ENCODE measurements at places on chromosomes 4 and X.

DNA sequence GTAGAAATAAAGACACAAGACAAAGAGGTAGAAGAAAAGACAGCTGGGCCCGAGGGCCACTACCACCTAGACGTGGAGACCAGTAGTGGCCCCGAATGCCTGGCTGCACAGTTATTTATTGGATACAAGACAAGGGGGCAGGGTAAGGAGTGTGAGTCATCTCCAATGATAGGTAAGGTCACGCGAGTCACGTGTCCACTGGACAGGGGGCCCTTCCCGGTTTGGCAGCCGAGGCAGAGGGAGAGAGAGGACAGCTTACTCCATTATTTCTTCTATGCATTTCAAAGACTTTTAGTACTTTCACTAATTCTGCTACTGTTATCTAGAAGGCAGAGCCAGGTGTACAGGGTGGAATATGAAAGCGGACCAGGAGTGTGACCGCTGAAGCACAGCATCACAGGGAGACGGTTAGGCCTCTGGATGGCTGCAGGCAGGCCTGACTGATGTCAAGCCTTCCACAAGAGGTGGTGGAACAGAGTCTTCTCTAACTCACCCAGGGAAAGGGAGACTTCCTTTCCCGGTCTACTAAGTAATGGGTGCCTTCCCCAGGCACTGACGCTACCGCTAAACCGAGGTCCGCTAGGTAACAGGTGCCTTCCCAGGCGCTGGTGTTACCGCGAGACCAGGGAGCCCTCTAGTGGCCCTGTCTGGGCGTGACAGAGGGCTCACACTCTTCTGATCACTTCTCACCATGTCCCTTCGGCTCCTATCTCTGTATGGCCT, 44.9 kb downstream of the ZBTB49 start:
- DNase-seq: no peak

DNA sequence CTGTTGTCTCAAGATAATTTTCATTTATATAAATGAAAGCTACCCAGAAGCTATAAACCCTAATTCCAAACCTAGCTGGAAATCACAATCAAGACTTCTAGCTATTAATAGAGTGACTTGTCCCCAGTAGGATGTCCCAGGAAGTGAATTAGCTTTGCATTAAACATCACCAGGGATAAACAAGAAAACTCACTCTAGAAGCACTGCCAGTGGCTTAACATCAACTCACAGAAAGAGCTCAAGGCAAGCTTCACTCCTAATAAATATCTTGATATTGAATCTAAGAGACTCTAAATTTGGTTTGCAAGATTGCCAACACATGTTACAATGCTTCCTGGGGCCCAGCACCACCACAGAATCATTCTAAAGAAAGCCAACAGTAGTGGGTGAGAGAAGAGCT, 468.7 kb upstream of the FAM241A start:
- no peak for DNase-seq

DNA sequence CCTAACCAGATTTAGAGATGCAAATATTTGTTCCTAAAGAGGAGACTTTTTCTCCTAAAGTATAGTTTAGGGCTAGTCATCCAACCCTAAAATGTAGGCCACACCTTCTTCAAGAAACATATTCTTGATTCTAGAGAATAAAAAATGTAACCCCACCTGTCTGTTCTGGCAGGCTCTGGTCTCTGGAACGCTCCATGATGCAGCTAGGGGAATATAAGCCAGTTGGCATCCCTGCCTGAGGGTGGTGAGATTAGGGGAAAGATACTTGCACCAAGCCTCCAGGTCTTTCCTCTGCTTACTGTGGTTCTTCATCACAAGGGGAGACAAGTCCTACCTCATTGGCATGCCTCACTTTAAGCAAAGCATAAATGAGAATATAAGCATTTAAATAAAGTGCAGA, 21.2 kb upstream of the TBC1D9 start:
- no peak for DNase-seq

DNA sequence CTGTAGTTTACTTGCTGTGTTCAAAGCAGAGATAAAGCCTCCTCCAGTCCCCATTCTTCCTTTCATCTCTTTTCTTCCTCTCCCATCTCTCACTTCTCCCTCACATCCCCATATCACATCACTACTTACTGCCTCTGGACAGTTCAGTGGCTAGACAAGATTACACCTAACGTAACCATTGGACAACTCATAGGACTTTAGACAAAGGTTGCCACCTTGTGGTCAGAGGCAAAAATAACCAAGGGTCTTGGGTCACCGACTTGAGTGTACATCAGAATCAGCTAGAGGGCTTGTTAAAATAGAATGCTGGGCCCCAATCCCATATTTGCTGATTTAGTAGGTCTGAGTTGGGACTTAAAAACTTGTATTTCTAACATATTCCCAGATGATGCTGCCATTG, 109.3 kb upstream of the DGKK start:
- DNase-seq: no peak

- DNase-seq: no peak
These were observed 63.9 kb downstream of the FGFBP1 start for GRCh38 chr4:15874671-15875070.

GRCh38 chr4:54586320-54586955, 71.3 kb upstream of the KIT start:
- no peak for DNase-seq

- DNase-seq: no peak
These were observed 65.1 kb downstream of the GPR143 start for GRCh38 chrX:9700555-9700954.

DNA sequence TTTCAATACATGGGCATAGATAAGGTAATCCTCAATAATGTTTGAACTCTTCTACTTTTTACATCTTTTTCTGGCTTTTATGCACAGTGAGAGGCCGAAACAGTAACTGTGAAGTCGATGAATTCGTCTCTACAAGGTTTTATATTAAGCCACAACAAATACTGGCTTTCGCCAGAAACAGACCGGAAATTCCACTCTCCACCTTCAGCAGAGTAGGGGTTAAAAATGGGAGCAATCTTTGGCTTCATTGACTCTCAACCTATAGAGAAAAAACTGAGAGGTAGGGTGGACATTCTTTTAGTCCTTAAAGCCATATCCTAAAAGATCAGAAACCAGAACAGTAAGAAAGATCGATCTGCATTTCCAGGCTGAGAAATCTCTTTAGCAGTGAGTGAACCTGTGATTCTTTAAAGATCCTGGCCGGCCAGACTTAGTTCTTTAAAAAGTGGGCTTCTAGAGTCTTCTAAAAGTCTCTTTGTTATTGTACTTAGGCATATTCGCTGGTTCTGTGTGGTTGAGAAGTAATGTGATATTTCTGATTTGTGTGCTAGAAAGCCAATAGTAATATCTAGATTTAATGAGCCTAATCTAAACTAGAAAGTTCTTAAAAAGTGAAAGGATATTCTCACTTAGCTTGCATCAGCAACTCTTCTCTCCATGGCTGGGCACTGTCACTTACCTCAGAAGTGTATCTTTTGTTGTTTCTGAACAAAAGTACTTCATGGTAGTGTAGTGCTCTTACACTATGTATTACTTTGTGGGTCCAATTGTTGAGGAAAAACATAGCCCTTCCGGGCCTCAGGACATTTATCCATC, 2.0 kb downstream of the HSPA4L start:
- DNase-seq: no peak

- DNase-seq: no peak
These were observed 42.9 kb downstream of the AFF1 start for GRCh38 chr4:86977621-86978184.

GRCh38 chr4:89576246-89576645, 260.7 kb downstream of the SNCA start:
- no peak for DNase-seq

DNA sequence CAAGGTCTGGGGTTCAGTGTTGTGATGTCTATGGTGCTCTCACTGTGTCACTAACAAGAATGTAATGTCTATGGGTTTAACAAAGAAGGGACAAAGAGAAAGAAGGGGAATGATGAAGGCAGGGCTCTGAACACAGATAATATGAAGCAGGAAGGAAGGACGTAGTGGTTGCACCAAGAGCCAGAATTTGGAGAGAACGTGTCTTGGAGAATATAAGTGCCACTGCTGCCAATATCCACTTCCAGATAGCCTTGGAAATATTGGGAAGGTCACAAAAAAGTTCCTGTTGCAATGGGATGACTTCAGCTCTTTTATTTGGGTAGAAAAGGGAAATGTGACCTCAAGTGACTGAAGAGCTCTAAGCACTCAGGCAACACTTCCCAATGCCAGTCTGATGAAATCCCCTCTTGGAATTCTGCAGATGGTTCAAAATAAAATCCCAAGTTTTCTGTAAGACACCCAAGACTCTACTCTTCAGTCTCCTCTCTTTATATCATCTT, 131.8 kb downstream of the PRKX start:
- DNase-seq: no peak

DNA sequence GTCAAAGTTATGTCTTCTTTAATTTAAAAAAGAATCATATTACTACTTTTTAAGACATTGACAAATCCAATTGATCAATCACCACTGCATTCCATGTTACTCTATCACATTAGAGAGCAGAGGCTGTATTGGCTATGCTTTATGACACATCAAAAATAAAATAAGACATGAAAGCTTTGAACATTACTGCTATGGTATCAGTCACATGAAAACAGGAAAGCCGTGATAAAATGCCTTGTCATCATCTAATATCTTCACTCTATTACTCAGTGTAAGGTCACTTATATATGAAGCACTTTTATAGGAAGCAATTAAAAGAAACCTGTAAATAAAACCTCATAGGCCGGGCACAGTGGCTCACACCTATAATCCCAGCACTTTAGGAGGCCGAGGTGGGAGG, 27.7 kb upstream of the CEP135 start:
- DNase-seq: no peak

- no peak for DNase-seq
These were observed 45.7 kb downstream of the MID1 start for GRCh38 chrX:10574663-10575062.

DNA sequence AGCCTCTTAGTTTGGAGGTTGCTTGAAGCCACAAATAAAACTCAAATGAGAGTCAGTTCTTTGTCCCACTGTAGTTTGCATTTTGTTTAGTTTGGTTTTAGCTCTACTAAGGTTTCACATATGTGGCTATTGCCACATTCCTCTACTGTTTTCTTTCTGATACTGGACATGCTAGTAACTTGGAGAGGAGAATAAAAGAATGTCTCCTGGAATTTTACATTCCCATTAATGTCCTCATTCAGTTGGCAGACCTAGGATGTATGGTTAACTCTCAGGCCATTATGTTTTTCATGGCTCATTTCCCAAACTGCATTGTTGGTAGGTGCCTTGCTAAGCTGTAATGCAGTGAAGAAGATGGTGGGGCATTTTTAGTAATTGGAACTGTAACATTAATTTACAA, 29.9 kb downstream of the UPRT start:
- DNase-seq: no peak

DNA sequence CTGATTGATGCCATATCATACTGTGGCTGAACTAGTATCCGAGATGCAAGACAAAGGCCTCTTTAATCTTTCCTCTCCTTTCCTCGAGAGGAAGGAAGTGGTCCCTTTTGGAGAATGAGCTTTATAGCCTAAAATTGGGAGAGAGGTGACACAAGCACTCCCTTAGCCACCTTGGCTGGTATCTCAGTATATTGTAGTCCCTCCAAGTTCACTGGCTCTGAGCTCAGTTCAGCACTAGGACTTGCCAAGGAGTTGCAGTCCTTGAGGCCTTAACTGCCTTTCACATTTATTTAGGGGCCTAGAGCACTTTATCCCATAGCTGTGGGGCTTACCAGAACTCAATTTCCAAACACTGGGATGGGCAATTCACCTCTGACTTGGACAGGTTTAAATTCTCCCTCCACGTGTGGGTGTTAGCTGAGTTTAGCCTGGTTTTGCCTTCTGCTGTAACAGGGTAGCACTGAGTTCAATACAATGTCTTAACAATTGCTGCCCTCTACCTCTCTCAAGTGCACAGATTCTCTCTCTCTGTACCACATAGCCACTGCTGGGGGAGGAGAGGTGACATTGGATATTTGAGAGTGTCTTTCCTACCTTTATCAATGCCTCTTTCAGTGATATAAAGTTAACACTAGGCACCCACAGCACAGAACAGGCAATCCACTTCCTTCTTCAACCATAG, 216.4 kb downstream of the TECRL start:
- DNase-seq: no peak

- no peak for DNase-seq
These were observed 735.1 kb upstream of the DIAPH2 start for GRCh38 chrX:95949588-95949987.

- DNase-seq: no peak
These were observed 182.1 kb downstream of the CPE start for GRCh38 chr4:165560941-165561340.

DNA sequence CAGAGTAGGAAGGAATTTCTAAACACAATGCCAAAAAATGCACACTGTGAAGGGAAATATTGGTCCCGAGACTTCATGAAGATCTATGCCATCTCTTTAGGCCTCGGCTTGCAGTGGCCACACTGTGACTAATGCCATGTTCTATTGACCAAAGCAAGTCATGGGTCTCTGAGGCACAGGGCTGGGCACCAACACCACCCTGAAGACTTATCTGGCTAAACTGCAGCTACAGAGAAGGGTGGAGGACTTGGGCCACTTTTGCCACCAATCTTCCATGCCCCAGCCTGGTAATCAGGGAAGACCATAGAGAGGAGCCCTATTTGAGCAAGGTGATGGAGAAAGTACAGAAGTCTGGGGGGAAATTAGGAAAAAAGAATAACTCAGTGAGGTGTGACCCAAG, 42.1 kb downstream of the HMX1 start:
- no peak for DNase-seq

- DNase-seq: no peak
These were observed 205.9 kb downstream of the TLL1 start for GRCh38 chr4:166078955-166079354.

- no peak for DNase-seq
These were observed 2.5 kb downstream of the AADAT start for GRCh38 chr4:170087163-170087700.

GRCh38 chr4:2251795-2252529, 9.9 kb downstream of the MXD4 start:
- no peak for DNase-seq

DNA sequence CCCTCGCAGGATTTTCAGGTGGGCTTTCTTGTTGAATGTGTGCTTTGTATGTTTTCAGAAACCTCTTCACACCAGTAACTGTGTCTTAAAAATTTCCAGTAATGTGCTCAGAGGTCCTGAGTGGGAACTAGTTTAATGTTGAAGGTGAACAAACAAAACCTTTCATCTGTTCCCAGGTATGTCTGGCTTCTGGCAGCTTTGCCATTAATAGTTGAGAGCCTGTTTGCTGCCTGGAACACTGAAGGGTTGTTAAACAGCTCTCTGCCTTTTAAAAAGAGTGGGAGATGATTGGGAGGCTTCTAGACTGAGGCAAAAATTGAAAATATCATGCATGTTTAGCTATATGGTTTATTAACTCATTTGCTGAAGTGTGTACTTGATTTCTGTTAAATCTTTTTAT, 161.2 kb upstream of the AGTR2 start:
- DNase-seq: no peak

- DNase-seq: no peak
These were observed 89.1 kb downstream of the RAPGEF2 start for GRCh38 chr4:159191989-159192388.

GRCh38 chr4:14196131-14196530, 568.6 kb upstream of the BOD1L1 start:
- no peak for DNase-seq

Measured in bone marrow (tissue), 2 donors.